ENCODE measurements at places on chromosomes 11 and 22.
A peak's percentile ranks its signal among the peaks of the same experiment; 100 is the strongest.

GRCh38 chr22:20400606-20401375 lies 6.8 kb downstream of the ZNF74 start:
- DNase-seq = no peak

DNA sequence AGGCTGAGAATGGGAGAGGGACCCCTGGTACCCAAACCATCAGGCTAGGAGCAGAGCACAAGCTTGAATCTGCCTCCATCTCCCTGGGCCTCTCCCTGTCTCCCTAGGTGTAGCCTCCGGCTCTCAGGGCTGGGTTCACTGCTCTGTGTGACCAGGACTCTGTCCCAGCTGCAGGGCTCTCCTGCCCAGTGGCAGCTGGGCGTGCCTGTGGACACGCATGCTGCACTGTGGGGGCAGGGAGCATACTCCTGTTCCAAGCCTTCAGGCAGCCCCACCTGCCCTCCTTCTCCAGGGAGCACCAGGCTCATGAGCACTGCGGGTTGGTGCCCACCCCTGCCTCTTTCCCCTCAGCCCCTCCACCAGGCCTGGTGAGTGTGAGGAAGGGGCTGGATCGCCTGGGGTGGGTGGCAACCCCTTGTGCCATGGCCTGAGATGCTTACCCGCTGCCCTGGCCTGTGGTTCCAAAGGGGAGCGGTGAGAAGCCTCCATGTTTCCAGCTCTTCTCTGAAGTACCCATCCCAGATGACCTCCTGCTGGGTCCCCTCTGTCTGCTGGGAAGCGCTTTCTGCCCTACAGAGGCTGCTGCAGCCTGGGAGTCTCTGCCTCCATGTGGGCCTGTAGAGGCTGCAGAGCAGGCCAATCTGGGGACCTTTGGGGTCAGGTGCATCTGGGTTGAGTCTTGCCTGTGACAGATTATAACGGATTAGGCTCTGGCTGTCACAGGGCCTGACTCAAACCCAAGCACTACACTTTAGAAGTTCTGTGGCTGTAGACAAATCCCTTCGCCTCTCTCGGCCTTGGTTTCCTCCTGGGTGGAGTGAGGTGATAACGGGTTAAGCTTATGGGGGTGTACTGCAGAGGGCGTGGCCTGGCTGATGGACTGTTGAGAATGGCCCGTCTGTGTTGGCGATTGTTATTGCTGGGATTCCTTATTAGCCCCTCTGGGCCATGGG lies 43.7 kb downstream of the WNT11 start:
- DNase-seq = no peak

DNA sequence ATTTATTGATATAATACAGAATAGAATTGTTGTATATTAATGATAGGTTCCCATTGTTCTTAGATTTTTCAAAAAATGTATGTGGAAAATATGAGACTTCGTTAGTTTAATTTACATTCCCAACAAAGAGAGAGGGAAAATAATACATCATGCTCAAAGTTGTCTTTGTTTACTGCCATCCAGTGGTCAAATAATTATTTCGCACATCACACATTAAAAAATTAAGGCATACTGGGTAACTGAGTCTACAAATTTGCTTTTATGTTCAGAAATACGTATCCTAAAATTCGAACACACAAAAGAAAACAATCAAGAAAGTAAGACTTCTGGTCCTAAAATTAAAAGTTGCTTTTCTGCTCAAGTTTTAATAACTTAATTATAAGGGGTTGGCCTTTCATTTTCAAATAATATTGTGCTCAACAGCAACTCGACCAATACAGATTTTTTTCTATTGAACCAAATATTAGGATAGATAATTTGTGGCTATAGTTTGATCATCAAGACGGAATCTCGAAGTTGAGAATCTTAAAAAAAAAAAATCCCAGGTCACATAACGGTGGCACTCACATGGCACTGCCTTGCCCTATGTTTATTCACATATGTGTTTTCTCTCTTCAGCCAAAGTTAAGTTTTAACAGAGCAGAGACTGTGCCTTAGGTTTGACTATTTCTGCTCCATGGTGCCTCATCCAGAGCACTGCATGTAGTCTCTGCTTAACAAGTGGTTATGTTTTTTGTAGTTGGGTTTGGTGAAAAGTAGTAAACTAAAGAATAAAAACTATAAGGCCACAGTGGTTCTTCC lies 12.3 kb downstream of the PDGFD start:
- DNase-seq = no peak

DNA sequence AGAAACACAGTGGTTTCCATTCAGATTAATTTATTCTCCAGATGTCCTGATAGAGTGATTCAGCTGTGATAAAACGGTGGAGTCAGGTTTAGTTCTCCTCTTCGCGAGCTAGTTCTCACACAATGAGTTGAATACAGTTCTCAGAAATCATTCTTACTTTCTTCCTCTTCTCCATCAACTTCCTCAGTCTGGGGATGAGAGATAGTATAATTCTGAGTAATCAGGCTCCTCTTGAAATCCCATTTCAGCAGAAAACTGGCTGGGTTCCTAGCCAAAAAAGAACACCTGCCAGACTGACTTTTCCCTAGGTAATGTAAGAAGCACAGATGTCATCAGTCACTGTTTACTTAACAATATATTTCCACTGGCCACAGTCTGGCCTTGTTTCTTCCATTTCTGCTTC lies 76.7 kb downstream of the SVIP start:
- no peak for DNase-seq

DNA sequence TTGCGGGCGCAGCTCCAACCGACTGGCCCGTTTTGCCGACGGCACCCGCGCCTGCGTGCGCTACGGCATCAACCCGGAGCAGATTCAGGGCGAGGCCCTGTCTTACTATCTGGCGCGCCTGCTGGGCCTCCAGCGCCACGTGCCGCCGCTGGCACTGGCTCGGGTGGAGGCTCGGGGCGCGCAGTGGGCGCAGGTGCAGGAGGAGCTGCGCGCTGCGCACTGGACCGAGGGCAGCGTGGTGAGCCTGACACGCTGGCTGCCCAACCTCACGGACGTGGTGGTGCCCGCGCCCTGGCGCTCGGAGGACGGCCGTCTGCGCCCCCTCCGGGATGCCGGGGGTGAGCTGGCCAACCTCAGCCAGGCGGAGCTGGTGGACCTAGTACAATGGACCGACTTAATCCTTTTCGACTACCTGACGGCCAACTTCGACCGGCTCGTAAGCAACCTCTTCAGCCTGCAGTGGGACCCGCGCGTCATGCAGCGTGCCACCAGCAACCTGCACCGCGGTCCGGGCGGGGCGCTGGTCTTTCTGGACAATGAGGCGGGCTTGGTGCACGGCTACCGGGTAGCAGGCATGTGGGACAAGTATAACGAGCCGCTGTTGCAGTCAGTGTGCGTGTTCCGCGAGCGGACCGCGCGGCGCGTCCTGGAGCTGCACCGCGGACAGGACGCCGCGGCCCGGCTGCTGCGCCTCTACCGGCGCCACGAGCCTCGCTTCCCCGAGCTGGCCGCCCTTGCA lies 1.0 kb downstream of the FJX1 start:
- peak; percentile 52 for DNase-seq

DNA sequence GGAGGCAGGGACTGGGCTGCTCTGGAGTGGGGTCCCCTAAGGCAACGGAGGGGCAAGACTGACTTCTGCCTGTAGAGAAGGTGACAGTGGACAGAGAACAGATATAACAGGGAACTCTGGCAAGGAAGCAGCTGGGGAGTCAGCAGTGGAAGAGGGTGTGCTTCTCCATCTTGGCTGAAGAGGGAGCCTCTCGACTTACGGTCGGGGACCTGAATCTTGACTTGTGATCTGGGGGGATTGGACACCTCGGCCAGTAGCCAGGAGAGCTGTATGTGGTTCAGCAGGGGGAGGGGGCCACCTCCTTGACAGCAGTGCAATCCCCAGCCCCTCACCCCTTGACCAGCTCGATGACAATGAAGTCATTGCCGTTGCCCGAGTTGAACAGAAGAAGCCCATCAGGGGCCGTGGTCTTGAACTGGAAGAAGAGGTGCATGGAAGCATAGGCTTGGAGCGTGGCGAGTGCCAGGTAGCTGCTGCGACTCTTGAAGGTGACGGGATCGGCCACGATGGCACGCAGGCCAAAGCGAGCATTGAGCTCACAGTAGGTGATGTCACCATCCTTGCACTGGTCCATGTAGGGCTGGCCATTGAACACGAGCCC lies 60.0 kb downstream of the SLC22A12 start:
- peak; percentile 59 for DNase-seq

GRCh38 chr11:76685831-76686230 lies 15.3 kb upstream of the LRRC32 start:
- no peak for DNase-seq

DNA sequence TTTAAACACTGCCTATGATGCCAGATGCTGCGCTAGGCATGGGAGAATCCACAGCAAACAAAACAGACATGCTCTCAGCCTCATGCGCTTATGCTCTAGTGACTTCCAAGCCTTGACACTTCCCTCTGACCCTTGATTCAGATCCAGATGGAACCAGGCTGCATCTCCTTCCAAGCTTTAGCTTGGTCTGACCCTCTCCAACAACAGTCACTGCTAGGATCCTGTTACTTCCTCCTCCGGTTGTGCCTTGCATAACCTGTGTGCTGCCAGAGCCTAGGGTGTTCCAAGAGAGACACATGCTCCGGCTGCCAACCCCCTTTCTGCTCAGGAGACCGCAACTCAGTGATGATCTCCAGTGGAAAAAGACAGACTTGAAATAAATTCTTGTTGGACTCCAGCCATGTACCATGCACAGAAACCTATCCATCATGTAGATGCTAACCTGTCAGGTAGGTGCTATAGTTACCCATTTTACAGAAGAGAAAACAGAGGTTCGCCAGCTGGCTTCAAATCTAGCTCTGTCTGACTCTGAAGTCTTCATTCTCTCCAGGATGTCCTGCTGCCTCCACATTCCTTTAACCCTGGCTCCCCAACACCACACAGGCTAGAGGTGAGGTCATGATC lies 136.3 kb upstream of the TEAD1 start:
- no peak for DNase-seq

GRCh38 chr11:93528757-93529645 lies 14.2 kb downstream of the SMCO4 start:
- no peak for DNase-seq

DNA sequence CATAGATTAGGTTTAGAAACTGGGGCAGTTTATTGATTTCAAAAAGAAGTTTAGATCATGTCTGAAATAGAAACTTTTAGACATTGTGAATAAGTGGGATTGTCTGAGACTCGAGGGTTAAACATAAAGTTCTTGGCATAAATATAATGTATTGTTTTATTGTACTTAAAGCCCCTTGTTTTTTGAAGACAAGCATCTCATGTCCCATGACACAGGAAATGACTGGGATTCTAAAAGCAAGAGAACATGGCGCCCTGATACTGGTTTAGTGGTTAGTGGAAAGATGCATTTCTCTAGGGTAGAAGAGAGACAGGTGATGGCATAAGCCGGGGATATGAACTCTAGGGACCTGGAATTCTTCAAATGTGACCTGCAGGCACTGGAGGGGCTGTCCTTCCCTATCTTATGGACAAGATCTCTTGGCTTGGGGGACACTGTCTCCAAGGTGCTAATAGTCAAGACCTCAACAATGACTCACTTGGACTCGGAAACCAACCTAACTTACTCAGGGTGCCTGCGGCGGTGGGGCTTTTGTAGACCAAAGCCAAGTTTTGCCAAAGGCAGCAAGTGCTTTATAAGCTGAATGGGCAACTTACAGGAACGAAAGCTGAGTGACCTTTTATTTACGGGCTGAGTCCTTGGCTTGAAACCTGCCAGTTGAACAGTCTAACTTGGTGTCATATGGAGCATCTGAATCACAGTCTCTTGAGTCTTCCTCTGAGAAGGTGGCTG lies 48.2 kb downstream of the UBASH3B start:
- no peak for DNase-seq

DNA sequence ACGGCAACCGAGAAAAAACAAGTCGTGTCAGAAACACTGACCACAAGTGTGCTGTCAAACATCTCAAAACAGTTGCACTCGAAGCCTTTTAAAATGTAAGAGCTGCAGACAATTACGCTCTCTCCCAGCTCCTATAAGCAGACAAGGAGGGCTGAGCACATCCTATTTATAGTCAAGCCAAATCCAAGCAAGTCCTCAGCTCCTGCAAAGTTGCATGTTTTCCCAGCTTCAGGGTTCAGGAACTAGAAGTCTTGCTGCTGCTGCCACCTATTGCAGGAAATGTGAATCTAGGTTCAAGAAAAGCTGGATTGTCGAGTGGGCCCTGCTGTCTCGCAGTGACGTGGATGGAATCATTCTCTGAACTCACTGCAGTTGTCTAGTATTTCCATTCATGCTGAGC lies 15.5 kb downstream of the EFCAB6 start:
- no peak for DNase-seq

- no peak for DNase-seq
Measured at GRCh38 chr11:31872076-31872443, 60.9 kb upstream of the PAX6 start.

GRCh38 chr11:19697721-19698121 lies 14.9 kb upstream of the NAV2 start:
- DNase-seq = no peak

DNA sequence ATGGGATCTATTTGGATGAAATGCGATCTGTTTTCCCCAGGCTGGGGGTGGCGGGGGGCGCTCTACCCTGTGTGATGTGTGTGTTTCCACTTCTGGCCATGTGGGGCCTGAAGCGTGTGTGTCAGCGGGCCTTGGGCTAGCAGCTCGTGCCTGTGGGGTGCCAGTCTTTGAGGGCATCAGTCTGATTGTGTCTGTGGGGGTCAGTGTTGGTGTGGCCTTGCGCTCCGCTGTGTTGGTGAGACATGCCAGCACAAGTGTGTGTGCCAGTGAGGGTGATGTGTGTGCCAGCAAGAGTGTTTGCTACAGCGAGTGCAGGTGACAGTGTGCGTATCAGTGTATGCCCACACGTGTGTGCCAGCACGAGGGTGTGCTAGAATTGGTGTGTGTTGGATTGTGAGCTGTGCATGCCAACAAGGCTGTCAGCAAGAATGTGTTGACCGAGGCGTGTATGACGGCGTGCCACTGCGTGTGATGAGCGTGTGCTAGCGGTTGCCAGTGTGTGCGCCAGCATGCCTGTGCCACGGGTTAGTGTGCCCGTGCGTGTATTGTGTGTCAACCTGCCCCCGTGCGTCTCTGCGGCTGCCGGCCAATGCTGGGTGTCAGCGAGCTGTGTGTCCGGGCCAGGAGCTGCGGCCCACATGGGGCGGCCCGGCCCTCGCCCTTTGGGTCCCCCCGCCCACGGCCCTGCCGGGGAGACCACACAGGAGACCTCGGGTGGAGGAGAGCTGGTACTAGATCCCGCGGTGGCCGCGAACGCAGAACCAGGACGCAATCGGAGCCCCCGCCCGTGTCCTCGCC lies 519 bp downstream of the ARRB1 start:
- DNase-seq = peak; percentile 56

DNA sequence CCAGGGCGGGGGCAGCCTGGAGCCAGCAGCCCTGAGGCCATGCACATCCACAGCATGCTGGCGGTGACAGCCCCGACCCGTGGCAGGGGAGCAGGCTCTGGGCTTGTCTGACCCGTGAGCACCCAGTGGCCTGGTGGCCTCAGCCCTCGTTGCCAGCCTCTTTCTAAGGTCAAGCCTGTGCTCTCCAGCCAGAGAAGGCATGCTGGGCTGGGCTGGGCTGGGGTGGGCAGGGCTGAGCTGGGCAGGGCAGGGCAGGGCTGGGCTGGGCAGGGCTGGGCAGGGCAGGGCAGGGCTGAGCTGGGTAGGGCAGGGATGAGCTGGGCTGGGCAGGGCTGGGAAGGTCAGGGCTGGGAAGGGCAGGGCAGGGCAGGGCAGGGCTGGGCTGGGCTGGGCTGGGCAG lies 10.6 kb downstream of the H19 start:
- DNase-seq = no peak

Data from WTC11 (cell line).